ENCODE measurements at places on chromosomes 12 and 14. TPM values are rescaled to one million over a fixed set of nuclear protein-coding genes. Genes with fewer than 3 reads are reported as not detected.

DNA sequence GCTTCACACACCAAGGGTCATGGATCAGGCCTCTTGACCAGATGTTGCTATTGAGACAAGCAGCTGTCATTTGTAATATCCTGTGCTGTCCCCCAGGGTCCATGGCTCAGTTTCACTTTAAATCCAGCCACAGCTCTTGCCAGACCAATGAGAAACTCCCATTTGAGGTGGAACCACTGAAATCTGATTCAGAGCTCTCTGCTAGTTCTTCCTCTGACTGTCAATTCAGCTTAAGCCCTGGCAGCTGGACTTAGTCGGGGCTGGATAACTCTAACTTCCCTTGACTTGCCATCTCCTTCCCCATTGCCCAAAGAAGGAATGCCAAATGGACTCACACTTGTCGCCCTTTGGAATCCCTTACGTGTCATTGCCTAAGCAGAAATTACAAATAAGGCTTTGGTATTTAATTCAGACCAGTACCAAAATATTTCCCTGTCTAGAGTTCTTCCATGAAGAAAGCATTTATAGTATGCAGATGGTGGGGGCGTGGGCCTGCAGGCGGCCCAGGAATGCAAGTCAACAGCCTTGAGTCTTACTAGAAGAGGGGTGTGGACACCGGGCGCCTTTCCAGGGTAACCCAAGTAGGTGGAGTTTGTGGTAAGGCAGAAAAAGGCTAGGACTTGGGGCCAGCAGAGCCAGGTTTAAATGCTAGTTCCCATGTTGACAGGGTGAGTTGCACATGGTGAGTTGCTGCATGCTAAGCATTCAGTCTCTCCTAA lies 96.9 kb upstream of the TMPO start:
- no peaks in the 10 kb centered on the region for H3K27me3 ChIP-seq
- H3K27ac ChIP-seq: peak overlapping the region; percentile 87
- peak; percentile 9 for DNase-seq
- H3K4me3 ChIP-seq: peak overlapping the region; percentile 3
- peaks cover 17% of the 10 kb centered on the region for H3K4me1 ChIP-seq

Gene KRT77
- not detected for total RNA-seq

Gene TAS2R13
- total RNA-seq: 0.88 TPM

DNA sequence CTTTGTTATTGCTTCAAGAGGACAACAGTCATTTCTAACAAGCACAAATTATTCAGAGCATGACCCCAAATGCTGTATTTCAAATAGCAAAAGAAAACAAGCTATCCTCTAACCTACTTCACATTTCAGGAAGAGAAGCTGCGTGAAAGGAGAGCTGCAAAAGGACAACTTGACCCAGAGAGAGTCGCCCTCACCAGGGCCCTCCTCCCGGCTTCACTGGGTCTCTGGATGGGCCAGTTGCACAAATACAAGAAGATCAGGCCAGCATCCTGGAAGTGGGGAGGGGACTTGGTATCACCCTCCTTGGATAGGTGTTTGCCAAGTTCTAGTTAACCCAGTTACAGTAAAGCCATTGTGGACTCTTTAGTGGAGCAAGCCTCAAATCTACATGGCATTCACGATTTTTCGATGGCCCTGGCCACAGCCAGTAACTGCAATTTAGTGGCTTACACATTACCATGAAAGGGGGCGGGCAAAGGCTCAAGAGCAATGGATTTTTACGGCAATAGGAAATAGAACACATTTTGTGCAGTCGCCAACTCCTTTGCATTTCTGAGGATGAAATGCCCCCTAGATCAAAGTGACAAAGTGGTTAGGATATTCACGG lies 166.9 kb upstream of the DIO2 start:
- no peaks in the 10 kb centered on the region for H3K36me3 ChIP-seq
- no peaks in the 10 kb centered on the region for H3K27me3 ChIP-seq
- DNase-seq: no peak
- no peak overlapping the region for H3K4me3 ChIP-seq
- H3K27ac ChIP-seq: no peak overlapping the region
- no peaks in the 10 kb centered on the region for H3K4me1 ChIP-seq

GRCh38 chr14:95533391-95533821 lies 1.4 kb upstream of the GLRX5 start:
- peak overlapping the region; percentile 74 for H3K4me3 ChIP-seq
- DNase-seq: no peak
- H3K27ac ChIP-seq: peak overlapping the region; percentile 88

Gene NYNRIN
- 10.7 TPM for total RNA-seq

DNA sequence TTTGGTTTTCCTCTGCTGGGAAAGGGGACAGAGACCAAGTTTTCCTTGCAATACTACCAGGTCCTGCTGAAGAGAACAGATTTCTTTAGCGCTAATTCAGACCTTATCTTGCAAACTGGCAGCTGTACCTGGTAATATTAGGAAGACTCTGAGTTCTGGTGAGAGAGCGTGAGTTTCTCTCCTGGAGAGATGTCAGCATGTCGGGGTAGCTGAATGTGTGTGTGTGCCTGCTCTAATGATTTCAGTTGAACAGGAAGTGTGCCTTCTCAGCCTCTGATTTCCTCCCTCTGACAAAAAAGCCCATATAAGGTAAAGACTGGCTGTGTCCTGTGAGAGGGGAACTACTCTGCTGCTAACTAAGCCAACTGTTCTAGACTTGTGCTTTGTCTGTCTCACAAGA lies 10.3 kb upstream of the ERP27 start:
- DNase-seq: peak; percentile 26
- no peaks in the 10 kb centered on the region for H3K27me3 ChIP-seq
- H3K4me1 ChIP-seq: peaks cover 46% of the 10 kb centered on the region
- H3K4me3 ChIP-seq: no peak overlapping the region

DNA sequence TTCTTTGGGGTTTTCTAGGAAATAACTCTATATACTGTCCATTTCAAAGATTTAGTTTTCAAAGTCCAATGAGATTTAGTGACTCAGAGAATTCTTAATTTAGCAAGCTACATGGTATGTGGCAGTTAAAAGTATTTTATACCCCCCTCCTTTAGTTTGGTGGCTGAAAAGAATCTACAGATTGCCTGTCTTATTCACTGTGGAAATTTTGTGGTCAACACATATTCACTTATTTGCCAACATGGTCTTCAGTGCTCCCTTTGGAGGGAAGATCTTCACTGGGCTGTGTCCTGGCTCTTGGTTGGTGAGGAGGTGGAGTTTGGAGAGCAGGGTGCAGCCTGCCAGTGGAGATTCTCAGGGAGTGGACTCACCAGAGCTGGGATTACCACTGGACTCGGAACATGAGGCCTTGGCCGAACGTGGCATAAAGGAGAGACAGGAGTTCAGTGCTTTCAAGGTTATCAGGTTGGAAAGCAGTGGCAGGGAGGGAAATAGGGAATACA lies 39.8 kb downstream of the SAMD4A start:
- H3K27ac ChIP-seq: no peak overlapping the region
- no peaks in the 10 kb centered on the region for H3K4me1 ChIP-seq
- no peaks in the 10 kb centered on the region for H3K27me3 ChIP-seq
- no peak overlapping the region for H3K4me3 ChIP-seq
- no peak for DNase-seq
- no peaks in the 10 kb centered on the region for H3K36me3 ChIP-seq

Gene KRT75
- not detected for total RNA-seq

Gene GPR84
- not detected for total RNA-seq

DNA sequence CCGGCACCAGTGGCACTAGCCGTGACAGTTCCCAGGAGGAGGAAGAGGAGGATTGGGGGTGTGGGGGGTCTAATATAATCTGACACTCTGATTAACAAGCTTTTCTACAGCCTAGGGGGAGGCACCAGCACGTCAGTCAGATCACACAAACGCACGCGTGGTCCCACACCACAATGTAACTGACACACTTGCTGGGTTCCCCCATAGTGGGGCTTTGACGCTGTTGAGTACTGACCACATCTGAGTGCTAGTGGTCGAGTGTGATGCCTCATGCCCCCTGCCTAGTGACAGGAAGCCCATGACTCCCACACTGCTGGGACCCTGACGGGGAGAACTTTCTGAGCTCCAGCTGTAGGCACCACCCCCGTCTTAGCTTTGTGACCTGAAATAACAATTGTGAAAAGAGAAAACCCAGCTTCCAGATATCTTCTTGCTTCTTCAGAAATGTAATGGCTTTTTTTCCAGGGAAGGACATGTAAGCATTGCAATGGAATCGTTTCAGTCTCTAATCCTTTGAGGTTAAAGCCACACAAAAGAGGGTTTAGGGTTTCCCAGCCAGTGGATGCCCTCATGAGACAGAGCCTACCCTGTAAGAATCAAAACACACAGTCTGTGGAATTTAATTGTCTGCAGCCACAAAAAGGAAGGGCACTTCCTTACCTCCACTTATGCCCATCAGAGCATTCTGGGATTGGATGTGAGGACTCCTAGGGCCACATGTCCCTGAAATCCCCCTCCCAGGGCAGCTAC lies 183.9 kb downstream of the PIWIL1 start:
- H3K27ac ChIP-seq: no peak overlapping the region
- H3K36me3 ChIP-seq: no peaks in the 10 kb centered on the region
- H3K27me3 ChIP-seq: no peaks in the 10 kb centered on the region
- DNase-seq: no peak

GRCh38 chr14:58812050-58812910 lies 174.5 kb downstream of the DACT1 start:
- H3K36me3 ChIP-seq: no peaks in the 10 kb centered on the region
- no peaks in the 10 kb centered on the region for H3K4me1 ChIP-seq
- no peak overlapping the region for H3K4me3 ChIP-seq
- no peaks in the 10 kb centered on the region for H3K27me3 ChIP-seq

GRCh38 chr14:72864712-72865365 lies 29.1 kb downstream of the DPF3 start:
- H3K4me1 ChIP-seq: no peaks in the 10 kb centered on the region
- H3K36me3 ChIP-seq: no peaks in the 10 kb centered on the region
- DNase-seq: no peak
- H3K27ac ChIP-seq: no peak overlapping the region
- no peaks in the 10 kb centered on the region for H3K27me3 ChIP-seq

- no peaks in the 10 kb centered on the region for H3K4me1 ChIP-seq
- H3K36me3 ChIP-seq: no peaks in the 10 kb centered on the region
These were observed 92.9 kb downstream of the ERC1 start for GRCh38 chr12:1083889-1084262.

DNA sequence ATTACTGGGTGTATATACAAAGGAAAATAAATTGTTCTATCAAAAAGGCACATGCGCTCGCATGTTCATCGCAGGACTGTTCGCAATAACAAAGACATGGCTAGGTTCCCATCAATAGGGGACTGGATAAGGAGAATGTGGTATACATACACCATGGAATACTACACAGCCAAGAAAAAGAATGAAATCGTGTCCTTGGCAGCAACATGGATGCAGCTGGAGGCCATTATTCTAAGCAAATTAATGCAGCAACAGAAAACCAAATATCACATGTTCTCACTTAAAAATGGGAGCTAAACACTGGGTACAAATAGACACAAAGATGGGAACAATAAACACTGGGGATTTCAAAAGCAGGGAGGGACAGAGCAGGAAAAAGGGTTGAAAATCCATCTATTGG lies 58.6 kb downstream of the PKP2 start:
- no peaks in the 10 kb centered on the region for H3K36me3 ChIP-seq
- no peak overlapping the region for H3K27ac ChIP-seq
- no peaks in the 10 kb centered on the region for H3K4me1 ChIP-seq
- DNase-seq: no peak

DNA sequence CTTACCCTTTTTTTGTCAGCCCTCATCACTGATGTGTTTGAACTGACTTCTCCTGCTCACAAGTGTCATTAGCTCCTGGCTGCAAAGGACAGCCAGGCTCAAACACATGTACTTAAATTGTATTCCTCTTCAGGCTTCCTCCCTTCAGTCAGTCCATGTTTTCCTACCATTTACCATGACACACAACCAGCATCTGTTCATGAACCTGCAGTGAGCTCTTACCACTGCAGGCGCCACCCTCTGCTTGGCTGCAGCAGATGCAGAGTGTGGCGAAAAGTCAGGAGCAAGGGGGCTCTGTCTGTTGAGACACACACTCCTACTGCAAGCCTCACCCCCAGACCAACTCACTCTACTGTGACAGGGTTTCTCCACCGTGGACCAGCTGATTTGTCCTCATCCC lies 70.2 kb downstream of the TSPAN11 start:
- no peaks in the 10 kb centered on the region for H3K27me3 ChIP-seq
- no peaks in the 10 kb centered on the region for H3K4me1 ChIP-seq
- H3K36me3 ChIP-seq: no peaks in the 10 kb centered on the region
- DNase-seq: no peak
- H3K4me3 ChIP-seq: no peak overlapping the region
- H3K27ac ChIP-seq: no peak overlapping the region

Gene SLC17A8
- not detected for total RNA-seq

Gene TPPP2
- not detected for total RNA-seq

DNA sequence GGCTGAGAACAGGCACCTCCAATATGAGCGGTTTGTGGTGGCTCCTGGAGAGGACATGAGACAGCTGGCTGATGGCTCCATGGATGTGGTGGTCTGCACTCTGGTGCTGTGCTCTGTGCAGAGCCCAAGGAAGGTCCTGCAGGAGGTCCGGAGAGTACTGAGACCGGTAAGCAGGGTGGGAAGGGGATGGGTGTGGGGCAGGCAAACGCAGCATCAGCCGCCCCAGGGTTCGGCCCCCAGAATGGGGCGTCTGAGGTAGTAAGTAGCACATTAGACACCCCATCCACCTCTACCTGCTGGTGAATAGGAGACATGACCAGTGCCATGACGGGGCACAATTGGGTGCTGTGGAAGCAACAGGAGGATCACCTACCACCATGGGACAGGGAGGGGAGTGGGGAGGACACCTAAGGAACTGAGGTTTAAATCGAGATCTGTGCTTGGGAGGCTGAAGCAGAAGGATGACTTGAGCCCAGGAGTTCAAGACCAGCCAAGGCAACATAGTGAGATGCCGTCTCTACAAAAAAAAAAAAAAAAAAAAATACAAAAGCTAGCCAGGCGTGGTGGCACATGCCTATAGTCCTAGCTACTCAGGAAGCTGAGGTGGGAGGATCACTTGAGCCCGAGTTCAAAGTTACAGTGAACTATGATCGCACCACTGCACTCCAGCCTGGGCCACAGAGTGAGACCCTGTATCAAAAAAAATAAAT lies 25.5 kb downstream of the ITGA7 start:
- DNase-seq: no peak
- H3K4me1 ChIP-seq: peaks cover 10% of the 10 kb centered on the region
- no peak overlapping the region for H3K4me3 ChIP-seq
- H3K27me3 ChIP-seq: no peaks in the 10 kb centered on the region
- no peak overlapping the region for H3K27ac ChIP-seq
- H3K36me3 ChIP-seq: no peaks in the 10 kb centered on the region

Gene GLIPR1
- total RNA-seq: 4.4 TPM

Gene TSPAN19
- not detected for total RNA-seq

DNA sequence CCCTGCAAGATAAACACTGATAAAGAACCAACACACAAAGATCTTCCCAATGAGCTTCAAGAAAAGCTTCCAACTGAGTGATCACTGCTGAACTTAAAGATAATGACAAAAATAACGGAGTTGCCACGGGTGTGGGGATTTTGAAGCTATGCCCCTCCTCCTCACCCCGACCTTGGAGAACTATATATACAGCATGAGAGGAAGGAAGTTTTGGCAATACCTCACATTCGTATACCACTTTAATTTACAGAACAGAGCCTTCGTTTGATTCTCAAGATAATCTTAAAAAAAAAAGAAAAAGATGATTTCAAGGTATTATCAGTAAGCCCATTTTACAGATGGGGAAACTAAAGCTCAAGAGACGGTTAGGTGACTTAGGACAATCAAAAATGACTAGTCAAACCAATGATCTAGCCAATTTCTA lies 715 bp downstream of the NEK9 start:
- DNase-seq: no peak
- peaks cover 38% of the 10 kb centered on the region for H3K4me1 ChIP-seq
- H3K4me3 ChIP-seq: peak overlapping the region; percentile 83
- H3K27me3 ChIP-seq: no peaks in the 10 kb centered on the region
- no peaks in the 10 kb centered on the region for H3K36me3 ChIP-seq

- no peak for DNase-seq
- H3K4me3 ChIP-seq: no peak overlapping the region
- H3K36me3 ChIP-seq: no peaks in the 10 kb centered on the region
- H3K4me1 ChIP-seq: peaks cover 16% of the 10 kb centered on the region
- no peaks in the 10 kb centered on the region for H3K27me3 ChIP-seq
These were observed 52.2 kb upstream of the PLBD1 start for GRCh38 chr12:14619741-14620501.
